ENCODE measurements at places on chromosomes 12 and 14.

DNA sequence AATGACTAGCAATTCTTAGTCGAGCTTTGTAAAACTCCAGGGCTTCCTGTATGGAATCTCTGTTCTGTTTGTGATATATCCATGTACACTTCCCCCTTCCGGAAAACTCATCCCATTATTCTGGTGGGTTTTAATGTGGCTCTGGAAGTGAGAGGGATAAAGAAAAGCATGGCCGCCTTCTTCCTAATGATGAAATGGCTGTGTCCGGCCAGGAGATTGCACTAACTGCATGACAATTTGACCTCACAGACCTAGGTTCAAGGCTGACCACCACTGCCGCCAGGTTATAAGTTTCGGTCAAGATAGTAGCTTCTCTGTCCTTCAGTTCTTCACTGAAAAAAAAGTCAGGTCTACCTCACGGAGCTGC lies 41.0 kb upstream of the NPAS3 start:
- DNase-seq, result no peak

DNA sequence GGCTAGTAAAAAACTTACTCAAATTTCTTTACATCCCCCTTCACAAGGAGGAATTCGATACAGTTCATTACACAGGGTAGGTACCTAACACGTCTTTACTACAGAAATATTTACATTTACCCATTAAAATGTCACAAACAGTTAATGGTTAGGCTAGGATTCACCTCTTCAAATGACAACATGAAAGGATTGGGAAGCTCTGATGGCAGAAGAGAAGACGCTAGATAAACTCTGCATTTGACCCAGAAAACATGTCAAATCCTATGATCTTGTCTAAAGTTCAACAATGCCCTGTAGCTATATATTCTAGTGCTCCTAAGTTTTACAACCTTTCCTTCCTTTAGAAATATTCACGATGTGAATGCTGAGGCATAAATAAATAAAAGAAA lies 64.8 kb downstream of the DENND5B start:
- DNase-seq, result no peak

DNA sequence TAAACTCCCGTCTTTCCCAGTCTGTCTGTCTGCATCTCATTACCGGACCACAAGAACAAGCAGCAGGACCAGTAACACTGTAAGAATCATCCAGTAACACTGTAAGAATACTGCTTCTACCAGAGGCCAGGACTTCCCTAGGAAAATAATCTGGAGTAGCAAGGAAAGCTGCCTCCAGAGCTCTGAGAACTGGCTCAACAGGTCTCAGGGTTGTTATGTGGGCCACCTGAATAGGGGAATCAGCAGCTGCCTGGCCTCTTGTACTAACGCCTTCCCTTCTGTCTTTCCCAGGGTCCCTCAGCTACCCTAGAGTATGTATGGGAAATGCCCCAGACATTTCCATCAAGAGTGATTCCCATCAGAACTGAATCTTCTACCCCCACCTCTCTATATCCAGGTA lies 954 bp upstream of the SLC39A2 start:
- DNase-seq, result no peak

DNA sequence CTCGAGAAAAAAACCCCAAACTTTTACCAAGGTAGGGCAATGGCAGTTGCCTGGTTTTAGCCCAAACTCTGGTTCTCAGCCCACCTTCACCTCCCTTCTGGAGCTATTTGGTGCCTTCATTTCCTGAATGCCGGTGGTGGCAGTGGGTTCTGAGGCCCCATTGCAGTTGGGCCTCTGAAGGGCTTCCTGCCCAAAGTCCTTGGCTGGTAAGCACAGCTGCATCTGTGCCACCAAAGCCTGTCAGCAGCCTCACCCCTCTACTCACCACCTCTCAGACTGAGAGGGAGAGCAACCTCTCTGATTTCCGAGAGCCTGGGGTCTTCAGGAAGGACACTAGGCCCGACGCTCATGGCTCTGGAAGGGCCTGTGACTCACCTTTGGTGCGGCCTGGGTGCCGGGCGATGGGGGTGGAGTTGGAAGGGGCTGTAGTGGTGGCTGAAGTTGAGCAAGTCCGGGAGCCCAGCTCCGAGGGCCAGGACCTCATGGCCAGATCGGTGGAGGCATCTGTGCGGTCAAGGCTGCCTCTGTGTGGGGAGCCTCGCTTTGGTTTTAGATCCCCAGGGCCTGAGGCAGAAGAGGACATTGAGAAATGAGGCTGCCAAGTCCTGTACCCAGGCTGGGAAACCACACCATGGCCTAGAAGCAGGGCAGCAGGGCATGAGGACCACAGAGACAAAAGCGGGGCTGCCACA lies 38.6 kb upstream of the GPR68 start:
- no peak for DNase-seq

GRCh38 chr12:98227162-98227561 lies 288.2 kb upstream of the TMPO start:
- no peak for DNase-seq

DNA sequence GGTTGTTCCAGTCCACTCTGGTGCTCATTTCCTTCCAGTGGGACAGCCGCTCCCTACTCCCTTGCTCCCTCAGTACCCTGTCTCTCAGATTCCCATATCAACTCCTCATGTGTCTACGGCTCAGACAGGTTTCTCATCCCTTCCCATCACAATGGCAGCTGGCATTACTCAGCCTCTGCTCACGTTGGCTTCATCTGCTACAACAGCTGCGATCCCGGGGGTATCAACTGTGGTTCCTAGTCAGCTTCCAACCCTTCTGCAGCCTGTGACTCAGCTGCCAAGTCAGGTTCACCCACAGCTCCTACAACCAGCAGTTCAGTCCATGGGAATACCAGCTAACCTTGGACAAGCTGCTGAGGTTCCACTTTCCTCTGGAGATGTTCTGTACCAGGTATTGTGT lies 69.9 kb downstream of the RAD52 start:
- peak; percentile 51 for DNase-seq

- no peak for DNase-seq
These were observed 38.0 kb downstream of the CHST11 start for GRCh38 chr12:104494793-104495158.

GRCh38 chr14:59981564-59981963 lies 61.6 kb downstream of the LRRC9 start:
- no peak for DNase-seq

DNA sequence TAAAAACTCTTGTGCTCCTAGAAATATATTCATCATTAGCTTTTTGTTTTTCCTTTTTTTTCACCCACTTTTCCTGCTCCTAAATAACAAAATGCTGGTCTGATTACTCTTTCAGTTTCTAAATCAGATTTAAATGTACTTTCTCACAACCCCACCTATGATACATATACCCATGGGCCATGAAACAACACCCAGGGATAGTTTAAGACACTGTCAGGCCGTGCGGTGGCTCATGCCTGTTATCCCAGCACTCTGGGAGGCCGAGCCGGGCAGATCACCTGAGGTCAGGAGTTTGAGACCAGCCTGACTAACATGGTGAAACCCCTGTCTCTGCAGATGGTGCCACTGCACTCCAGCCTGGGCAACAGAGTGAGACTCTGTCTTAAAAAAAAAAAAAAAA lies 1.6 kb upstream of the NUMB start:
- DNase-seq, result no peak

- DNase-seq, result peak; percentile 6
These were observed 29.6 kb downstream of the PMCH start for GRCh38 chr12:102167821-102168604.

GRCh38 chr12:56053407-56053893 lies 11.7 kb downstream of the RPS26 start:
- DNase-seq, result no peak

DNA sequence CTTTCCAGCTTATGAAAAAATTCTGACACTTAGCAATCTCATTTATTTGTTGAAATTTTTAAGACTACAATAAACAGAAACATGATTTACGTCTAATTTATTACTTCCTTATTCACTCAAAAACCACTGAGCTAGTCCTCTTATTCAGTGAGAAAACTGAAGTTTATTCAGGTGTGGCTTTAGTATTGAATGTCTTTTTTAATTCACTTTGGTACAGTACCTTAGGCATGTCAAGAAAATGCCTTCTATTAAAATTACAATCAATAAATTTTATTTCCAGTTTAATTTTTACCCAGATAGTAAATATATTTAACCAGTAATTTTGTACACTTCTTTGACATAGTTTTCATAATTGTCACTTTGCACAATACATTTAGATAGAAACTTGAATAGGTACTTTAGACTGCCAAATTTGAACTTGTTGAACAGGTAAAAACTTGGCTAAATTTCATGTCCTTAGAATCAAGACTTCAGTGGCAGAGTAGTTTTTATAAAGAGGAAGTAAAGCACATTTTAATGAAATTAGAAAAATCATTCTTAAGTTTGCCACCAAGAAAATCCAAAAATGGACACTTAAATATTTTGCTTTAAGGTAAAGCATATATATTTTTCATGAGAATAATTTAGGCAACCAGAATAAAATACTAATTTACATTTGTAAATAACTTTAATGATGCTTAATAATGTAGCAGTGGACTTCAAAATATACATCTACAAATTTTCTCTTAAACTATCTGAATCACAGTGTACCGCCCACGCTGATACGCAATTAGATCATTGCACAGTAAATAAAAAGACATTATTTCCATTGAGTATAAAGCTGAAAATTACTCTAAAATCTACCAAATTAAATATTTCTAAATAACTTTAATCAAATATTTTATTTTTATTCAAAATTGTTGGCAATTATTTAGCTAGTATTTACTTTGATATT lies 159.1 kb downstream of the RASSF9 start:
- DNase-seq, result no peak

- peak; percentile 7 for DNase-seq
These were observed 14.5 kb downstream of the KRAS start for GRCh38 chr12:25236190-25236589.

GRCh38 chr12:16399101-16399500 lies 51.7 kb downstream of the MGST1 start:
- DNase-seq, result no peak

DNA sequence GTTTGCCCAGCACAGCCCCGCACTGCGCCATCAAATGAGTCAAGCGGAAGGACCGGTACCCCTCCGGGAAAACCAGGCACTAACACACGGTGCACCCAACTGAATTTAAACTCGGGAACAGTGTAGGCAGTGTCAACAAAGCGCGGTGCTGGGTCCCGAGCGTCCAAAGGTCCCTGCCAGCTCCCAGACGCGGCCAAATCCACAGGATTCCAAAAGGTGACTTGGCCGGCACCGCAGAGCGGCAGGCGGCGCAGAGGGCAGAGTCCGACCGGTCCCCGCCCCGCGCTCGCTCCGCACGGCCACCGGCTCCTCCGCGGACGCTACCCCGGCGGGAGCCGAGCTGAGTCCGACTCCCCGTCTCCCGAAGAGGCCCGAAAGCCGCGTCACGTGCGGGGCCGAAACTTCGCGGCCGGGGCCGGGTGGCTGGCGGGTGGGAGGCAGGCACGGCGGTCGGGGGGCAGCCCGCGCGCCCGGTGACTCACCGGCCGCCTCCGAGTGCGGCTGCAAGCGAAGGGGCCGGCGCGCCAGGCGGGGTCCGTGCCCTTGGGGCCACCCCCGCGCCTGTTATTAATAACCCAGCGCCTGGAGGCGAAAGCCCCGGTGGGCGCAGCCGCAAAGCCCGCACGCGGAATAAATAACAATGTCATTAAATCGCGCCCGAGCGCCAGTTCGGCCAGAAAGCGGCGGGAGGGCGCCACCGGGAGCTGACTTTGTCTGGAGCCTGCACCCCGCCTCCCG lies 863 bp downstream of the DENND5B start:
- DNase-seq, result peak; percentile 61

DNA sequence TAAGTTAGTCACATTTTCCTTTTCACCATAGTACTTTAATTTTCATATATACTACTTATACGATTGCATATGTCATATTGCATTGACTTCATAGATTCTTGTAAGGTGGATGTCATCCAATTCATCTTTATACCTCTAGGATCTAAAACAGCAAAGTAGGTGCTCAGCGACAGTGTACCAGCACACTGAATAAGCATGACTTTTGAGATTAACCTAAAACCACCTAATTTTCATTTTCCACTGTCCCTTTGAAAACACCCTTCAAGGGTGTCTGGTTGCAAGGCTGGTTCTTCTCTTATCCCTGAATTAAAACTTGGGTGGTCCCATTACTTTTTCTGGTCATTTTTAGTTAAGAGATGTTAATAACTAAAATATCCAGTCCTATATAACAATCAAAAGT lies 4.4 kb downstream of the GPR19 start:
- no peak for DNase-seq

- DNase-seq, result no peak
These were observed 224.3 kb downstream of the SLC41A2 start for GRCh38 chr12:104733717-104734175.

DNA sequence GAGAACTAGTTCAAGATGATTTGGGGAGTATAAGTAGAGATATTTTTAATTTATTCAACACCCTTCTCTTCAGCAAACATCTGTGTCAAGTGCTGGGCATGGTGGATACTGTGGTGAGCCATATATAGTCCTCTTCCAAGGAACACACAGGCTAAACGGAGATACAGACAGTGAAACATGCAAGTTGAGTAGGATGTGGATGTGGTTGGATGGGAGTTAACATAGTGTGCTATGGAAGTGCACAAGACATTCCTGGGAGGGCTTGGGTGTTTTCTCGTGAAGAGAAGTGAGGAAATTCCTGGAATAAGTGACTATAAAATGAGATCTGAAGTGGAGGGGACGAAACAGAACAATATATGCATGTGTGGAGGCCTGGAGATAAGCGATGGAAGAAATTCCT lies 181.1 kb upstream of the NPAS3 start:
- no peak for DNase-seq

GRCh38 chr14:32648434-32648833 lies 290.2 kb upstream of the NPAS3 start:
- peak; percentile 78 for DNase-seq

GRCh38 chr14:104393898-104394381 lies 185.6 kb upstream of the C14orf180 start:
- DNase-seq, result no peak

- no peak for DNase-seq
These were observed 164.9 kb downstream of the CCDC91 start for GRCh38 chr12:28355161-28355560.

- no peak for DNase-seq
These were observed 48.0 kb downstream of the PTHLH start for GRCh38 chr12:27924350-27925135.

DNA sequence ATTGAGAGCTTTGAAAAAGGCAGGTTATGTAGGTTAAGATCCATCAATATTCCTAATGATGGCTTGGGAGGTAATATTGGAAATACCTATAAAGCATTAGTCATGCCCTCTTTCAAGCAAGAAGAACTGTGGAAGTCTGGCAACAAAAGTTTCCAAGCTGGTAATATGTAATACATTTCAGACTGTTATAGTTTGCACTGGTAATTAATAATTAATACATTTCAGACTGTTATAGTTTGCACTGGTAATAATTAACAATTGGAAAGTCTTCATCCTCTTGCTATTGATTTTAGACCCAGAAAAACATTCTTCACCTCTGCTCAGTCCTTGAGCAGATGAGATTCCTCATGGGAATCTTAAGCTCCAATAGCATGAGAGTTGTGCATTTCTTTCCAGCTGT lies 29.0 kb upstream of the WDR89 start:
- DNase-seq, result no peak

GRCh38 chr12:24427776-24428175 lies 478.3 kb upstream of the SOX5 start:
- no peak for DNase-seq

- DNase-seq, result no peak
These were observed 134.1 kb upstream of the PLEKHG7 start for GRCh38 chr12:92568691-92569090.

GRCh38 chr12:94637390-94638113 lies 12.8 kb downstream of the TMCC3 start:
- DNase-seq, result no peak

- peak; percentile 7 for DNase-seq
These were observed 126.7 kb upstream of the LGR5 start for GRCh38 chr12:71312768-71313403.
